ENCODE measurements at places on chromosomes 1 and 21.

- no peak for DNase-seq
Measured at GRCh38 chr1:3789421-3790300, 6.6 kb downstream of the LRRC47 start.

- DNase-seq, result no peak
Measured at GRCh38 chr21:45867671-45868081, 113.9 kb upstream of the COL6A1 start.

DNA sequence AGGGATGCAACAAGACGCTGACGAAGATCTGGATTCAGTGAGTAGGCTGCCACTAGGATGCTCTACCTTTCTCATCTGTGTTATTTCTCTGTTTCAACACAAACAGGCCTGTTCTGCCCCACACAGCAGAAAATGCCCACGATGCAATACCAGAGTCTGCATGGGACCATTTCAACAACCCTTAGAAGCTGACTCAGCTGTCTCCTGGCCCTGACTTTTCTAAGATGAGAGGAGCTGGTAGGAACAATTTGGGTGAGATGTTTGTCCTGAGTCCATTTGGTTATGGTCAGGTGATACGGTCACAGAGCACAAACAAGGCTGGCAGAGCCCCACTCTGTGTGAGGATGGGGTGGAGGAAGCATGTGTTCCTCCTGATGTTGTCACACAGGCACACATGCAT lies 11.5 kb upstream of the SLC2A1 start:
- DNase-seq, result no peak

GRCh38 chr1:173202424-173203145 lies 4.5 kb downstream of the TNFSF4 start:
- DNase-seq, result no peak

DNA sequence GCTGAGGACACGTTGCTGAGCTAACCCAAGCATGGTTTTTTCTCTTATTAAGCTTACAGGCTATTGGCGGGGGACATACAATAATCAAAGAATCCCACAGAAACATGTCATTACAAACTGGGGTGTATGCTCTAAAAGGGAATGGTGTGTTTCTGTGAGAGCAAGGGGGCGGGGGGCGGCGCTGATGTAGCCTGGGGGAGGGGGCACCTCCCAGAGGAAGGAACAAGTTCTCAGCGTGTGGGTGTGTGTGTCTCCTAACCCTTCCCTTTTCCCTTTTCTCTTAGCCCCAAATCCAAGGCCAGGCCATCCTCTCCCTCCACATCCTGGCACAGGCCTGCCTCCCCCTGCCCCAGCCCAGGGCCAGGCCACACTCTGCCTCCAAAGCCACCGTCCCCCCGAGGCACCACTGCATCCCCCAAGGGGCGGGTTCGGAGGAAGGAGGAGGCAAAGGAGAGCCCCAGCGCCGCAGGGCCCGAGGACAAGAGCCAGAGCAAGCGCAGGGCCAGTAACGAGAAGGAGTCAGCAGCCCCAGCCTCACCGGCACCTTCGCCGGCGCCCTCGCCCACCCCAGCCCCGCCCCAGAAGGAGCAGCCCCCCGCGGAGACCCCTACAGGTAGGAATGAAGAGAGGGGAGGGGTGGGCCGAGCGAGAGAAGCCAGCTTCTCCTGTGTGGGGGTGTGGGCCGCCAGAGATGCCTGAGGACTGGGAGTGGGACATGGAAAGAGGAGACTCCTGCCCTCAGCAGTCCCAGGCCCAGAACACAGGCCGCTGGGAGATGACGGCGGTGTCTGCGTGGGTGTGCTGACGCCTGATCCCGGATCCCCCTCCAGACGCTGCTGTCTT lies 21.9 kb downstream of the MAP7D1 start:
- DNase-seq, result no peak

- no peak for DNase-seq
Measured at GRCh38 chr1:36869054-36869453, 165.3 kb downstream of the GRIK3 start.

- DNase-seq, result no peak
Measured at GRCh38 chr1:47705517-47706130, 267.8 kb downstream of the FOXD2 start.

- no peak for DNase-seq
Measured at GRCh38 chr1:26020941-26021646, 481 bp upstream of the EXTL1 start.

DNA sequence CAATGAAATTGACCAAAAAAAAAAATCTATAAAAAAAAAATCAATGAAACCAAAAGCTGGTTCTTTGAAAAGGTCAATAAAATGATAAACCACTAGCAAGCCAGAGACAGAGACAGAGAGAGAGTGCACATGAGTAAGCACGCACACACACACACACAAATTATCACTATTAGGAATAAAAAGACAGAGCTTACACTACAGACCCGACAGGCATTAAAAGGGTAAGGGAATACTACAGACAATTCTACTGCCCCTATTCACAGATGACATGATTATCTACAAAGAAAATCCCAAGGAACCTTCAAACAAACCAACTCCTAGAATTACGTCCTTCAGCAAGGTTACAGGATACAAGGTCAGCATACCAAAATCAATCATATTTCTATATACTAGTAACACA lies 38.6 kb downstream of the TARBP1 start:
- no peak for DNase-seq

GRCh38 chr1:8213676-8214075 lies 104.2 kb upstream of the SLC45A1 start:
- DNase-seq, result no peak

DNA sequence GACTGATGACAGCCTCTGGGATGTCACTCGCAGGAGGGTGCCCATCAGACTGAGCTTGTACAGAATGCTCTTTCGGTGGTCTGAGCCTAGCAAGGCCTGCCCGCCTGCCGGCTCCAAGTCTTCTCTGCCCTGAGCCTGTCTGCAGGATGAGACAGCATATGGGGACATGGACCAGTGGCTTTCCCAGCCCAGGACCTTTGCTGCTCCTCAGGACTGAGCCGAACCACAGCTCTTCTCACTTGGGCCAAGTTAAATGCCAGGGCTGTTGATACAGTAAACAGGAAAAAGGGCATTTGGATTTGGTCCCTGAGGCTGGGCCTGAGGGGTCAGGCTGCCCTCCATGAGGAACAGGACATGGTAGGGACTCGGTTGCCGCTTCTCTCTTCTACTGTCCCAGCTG lies 64.3 kb upstream of the EPS8L3 start:
- DNase-seq, result no peak

GRCh38 chr1:172642970-172643369 lies 15.9 kb upstream of the FASLG start:
- DNase-seq, result no peak

DNA sequence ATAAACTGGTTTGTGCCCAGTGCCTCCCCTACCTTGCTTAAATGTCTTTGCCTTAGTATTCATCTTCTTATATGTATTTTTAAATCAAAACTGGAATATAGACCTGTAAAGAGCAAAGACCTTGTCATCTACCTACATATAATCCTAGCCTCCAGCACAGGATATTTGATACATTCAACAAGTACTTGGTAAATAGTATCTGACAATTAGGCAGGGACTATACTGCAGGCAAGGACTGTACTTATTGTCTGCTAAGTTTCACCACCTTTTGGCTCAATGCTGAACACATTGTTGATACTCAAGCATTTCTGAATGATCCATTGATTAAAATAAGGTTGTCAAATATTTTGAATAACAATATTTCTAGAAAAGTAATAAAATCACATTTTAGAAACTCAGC lies 96.4 kb downstream of the PKN2 start:
- no peak for DNase-seq

GRCh38 chr1:61284936-61285335 lies 202.6 kb downstream of the NFIA start:
- DNase-seq, result no peak

DNA sequence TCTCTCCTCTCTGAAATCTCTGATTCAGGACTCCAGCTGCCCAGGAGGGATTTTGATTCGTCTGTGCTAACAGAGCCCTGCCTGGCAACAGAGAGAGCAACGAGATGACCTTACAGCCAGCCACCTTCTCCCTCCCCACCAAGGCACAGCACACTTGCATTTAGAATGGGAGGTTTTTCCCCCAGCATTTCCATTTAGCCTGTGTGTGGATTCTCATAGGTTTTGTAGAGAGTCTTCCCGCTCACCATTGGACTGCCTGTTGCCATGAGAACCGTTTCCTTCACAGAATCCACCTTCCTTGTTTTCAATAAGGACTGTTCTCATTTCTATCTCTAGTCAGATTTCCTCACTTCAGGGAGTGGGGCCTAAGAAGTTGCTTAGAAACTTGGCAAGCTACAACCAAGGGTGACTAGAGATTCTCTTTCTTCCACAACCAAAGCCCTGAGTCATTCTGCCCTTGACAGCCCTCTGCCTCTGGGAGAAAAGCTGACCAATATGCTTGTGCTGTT lies 5.8 kb upstream of the IKBKE start:
- DNase-seq, result no peak

DNA sequence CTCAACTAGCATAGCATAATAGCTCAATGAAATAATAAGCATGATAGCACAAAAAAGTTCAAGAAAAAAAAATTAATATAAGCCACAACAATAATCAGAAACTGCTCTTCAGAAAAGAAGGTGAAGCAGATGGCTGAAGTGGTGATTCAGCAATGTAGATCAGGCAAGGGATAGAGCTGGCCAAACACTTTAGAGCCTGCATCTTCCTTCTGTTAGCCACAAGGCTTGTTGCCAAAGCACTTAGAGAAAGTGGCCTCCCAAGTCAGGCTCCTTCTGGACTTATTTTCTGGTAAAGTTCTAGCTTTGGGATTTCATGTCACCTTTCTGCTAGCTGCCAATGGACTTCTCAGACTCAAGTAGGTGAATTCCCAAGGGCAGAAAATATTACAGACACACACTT lies 60.3 kb upstream of the C1orf87 start:
- no peak for DNase-seq

DNA sequence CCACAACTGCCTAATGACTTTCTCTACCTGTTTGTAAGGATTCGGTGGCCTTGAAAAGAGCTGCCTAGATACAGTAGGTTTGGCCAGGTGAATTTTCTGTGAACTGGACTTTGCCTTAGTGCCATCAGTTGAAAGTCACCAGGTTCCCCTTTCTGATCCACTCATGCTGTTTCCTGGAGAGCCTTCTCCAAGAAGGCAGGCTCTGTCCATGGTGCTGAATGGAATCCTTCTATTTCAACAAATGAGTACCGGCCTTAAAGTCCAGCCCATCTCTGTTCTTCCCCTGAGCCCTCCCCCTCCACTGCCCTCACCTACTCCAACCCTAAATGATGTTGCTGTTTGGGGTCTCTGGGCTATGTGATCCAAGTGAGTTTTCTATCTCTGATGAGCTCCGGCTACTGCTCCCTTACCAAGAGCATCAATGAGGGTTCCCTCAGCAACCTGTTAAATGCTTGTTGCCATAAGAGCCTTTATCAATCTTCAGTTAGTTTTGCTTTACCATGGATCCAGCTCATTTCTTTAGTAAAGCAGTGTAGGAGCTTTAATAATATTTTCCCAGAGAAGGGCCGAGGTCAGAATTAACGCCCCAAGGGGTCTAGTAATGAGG lies 500.4 kb downstream of the PTPRU start:
- no peak for DNase-seq

- DNase-seq, result no peak
Measured at GRCh38 chr1:950268-950667, 8.8 kb downstream of the NOC2L start.

GRCh38 chr1:42943166-42943565 lies 15.5 kb downstream of the SLC2A1 start:
- DNase-seq, result no peak

DNA sequence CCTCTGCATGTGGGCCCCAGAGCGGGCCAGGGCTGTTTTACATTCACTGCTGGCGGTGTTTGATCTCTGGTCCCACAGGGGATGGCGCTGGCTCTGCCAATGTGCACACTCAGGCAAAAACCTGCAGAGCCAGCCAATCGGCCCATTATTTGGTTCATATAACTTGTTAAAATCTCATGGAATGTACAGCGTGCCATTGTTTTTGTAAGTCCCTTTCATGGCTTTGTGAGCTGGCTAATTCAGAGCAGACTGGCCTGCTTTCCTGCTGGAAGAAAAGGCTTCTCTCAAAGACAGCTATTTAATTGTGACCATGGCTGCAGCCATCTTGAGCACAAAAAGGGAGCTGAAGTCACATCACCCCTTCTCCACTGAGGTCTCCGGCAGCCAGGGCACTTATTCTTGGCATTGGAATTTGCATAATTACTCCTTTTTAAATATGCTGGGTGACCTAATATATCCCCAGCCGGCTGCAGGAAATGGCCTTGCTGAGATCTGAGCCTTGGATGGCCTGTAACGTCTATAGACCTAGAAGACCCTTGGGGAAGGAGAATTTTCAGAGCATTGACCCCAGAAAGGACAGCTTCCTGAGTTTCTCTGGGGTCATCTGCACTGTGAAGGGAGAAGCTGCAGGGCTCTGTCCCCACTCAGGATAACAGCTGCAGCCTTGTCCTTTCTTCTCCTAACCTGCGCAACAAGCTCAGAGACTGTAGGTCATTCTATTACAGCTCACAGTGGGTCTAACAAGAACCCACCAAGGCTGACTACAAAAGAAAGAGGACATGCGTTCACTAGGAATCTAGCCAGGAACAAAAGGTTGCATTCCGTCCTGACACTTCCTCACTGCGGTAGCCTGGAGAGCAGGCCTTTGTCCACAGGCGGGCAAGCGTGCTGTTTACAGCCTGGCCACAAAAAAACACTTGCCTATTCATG lies 45.8 kb downstream of the BCAR3 start:
- DNase-seq, result no peak

GRCh38 chr21:46032100-46032499 lies 50.5 kb downstream of the COL6A1 start:
- no peak for DNase-seq

DNA sequence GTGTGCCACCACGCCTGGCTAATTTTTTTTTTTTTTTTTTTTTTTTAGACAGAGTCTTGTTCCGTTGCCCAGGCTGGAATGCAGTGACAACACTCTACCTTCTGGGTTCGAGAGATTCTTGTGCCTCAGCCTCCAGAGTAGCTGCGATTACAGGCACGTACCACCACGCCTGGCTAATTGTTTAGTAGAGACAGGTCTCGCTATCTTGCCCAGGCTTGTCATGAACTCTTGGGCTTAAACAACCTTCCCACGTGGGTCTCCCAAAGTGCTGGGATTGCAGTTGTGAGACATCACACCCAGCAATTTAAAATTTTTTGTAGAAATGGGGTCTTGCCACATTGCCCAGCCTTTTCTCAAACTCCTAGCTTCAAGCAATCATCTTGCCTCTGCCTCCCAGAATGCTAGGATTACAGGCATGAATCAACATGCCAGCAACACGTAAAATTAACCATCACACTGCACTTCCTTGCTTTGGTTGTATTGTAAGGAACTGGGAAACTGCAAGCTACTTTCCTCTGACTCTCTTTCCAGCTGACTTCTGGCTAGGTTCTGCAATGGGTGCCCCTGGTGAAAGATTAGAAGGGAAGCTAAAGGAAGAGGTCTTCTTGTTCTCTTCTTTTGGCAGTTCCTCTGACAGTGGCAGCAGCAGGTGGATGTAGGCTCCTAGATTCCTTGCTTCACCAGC lies 13.9 kb upstream of the IL6R start:
- DNase-seq, result no peak

DNA sequence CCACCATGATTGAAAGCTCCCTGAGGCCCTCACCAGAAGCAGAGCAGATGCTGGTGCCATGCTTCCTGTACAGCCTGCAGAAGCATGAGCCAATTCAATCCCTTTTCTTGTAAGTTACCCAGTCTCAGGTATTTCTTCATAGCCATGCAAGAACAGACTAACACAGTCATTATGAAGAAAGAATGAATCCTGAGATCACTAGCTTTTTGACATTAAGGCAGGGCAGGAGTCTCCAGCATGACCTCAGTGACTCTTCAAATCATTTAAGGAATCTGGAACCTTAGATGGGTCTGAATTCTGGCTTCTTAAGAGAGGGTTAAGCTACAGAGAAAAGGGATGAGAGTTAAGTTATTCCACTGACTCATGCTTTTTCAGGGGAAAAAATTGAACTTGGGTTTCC lies 79.0 kb downstream of the PTPN14 start:
- no peak for DNase-seq

GRCh38 chr1:17045150-17045549 lies 8.7 kb downstream of the SDHB start:
- DNase-seq, result no peak

Measured in cortex of kidney (tissue), 1 donor.